Activated naive CD4-positive, alpha-beta T cell (primary cell): ENCODE measurements at places on chromosomes 7 and 10.

GRCh38 chr7:25802473-25802872 is 349.5 kb upstream of the NFE2L3 start:
- DNase-seq, result no peak

DNA sequence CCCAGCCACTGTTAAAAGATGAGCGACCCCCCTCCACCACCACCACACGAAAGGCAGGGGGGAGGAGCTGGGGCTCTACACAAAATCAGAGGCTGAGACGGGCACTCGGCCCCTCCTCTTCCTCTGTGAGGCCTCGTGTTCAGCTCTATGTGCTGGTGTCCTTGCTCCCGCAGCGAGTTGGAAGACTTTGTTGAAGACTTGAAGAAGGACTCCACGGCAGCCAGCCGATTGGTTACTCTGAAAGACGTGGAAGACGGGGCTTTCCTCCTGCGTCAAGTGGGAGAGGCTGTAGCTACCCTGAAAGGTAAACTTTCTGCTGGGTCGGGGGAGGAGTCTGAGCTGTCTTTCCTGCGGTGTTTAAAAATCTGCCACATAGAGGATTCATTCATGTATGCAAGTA is 203.7 kb downstream of the ARHGAP21 start:
- no peak for DNase-seq

DNA sequence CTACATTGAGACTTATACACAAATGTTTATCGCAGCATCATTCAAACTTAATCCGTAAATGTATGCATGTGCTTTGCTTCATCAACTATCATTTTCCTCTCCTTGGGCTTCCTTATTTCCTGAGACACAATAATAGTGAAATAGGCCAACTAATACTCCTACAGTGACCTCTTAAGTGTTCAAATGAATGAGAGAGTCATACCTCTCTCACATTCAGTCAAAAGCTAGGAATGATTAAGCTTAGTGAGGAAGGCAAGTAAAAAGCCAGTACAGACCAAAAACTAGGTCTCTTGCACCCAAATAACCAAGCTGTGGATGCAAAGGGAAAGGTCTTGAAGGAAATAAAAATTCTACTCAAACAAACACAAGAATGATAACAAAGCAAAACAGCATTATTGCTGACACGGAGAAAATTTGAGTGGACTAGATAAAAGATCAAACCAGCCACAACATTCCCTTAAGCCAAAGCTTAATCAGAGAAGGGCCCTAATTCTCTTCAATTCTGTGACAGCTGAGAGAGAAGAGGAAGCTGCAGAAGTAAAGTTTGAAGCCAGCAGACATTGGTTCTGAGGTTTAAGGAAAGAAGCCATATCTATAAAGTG is 72.3 kb downstream of the GLCCI1 start:
- no peak for DNase-seq

- DNase-seq, result no peak
Measured at GRCh38 chr10:58857251-58857805, 319.1 kb upstream of the PHYHIPL start.

DNA sequence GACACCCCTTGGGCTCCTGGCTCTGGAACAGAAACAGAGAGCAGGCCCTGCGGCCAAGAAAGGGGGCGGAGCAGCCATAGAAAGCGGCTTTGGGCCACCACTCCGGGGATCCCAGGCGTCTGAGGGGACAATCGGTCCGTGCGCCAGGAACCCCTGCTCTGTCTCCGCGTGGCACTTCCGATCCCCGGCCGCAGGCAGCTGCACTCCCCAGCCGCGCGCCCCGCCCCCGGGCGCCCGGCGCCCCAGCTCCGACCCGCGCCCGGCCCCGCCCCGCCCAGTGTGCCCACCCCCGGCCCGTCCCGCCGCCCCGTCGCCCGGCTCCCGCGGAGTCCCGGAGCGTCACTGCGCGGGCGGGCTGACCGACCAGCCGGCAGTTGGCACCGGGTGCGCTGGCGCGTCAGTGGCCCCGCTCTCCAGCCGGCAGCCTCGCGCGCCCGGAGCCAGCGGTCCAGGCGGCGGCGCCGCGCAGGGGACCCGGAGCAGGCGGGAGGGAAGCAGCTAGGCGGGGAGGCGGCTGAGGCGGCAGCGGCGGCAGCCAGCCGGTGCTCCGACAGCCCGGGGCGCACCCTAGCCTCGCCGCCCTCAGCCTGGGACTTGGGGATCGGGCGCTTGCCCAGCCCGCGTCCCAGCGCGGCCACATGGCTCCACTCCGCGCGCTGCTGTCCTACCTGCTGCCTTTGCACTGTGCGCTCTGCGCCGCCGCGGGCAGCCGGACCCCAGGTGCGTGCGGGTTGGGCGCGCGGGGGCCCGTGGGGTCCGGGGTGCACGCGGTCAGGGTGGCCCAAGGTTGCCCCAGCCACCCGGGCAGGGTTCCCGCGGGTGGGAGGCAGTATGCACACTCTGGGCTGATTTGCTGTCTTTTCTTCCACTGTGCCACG is at the start of gene ADAMTS14:
Gene ADAMTS14, plus strand, starts transcription at position 342 of the 878 bp plus-strand sequence. Its CDS starts 297 bp downstream, at position 639.
- DNase-seq, result no peak

- DNase-seq, result no peak
Measured at GRCh38 chr7:821688-822087, 10.6 kb upstream of the SUN1 start.

DNA sequence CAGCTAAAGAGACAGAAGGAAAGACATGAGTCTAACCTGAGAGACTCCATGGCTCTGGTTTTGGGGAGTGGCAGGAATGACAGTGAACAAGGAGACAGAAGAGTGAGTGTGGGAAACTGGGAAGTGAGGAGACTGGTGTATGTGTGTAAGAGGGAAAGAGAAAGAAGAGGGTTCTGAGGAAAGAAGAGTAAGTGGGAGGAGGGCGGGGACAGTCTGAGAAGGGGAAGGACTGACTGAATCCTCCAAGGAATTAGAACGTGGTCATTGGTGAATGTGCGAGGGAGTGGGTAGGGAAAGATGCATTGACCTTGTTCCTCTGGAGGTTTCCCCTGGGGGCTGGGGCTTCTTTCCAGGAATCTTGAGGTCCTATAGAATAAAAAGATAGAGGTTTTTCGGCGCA is 26.6 kb downstream of the WNT8B start:
- no peak for DNase-seq

- no peak for DNase-seq
Measured at GRCh38 chr7:39228946-39229345, 251.2 kb downstream of the POU6F2 start.

DNA sequence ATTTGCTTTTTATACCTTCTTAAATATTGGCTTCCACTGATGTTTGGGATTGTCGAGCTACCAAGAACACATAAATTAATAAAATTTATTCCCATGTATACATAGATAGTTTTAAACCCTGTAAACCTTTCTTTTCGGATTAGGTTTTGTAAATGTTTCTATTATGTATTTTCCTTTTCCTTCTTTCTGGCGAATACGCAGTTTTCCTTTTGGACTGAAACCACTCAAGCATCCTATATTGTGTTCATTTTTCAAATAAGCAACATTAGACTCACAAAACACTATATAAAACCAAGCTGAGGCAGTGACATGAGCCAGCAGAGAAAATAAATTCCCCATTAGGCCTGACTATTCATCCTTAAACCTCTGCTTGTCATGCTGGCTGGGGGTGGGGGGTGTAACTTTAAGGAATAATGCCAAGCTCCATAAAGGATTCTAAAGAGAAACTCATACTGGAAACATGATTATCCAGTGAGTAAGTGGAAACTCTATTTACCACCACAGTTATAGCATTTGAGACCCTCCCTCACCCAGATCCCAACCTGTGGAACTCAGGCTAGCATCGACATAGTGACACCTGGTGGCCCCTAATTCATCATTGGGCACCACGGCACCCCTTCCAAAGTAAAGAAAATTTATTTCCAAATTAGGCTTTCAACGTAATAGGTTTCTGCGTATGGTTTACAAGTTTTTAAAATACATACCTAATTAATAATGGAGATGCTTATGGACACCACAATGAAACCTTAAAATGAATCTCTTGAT is 86.5 kb upstream of the CELF2 start:
- no peak for DNase-seq

DNA sequence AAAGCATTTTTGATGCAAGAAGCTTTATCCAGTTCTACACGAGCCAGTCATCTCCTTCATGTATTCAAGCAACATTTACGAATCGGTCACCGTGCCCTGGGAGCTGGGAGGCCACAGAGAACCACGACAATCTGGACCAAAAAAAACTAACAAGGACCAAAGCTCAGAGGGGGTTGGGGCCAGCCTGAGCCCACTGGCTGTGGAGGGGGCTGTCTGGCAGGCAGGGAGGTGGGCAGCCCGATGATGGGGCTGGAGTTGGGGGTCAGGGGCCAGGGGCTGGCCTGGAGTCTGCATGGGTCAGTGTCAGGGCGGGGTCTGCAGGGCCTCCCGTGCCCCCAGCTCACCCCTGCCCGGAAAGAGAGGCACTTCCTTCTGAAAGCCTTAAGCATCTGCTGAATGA is 12.5 kb upstream of the GRIFIN start:
- no peak for DNase-seq

- no peak for DNase-seq
Measured at GRCh38 chr7:105017657-105018365, 3.8 kb downstream of the KMT2E start.

DNA sequence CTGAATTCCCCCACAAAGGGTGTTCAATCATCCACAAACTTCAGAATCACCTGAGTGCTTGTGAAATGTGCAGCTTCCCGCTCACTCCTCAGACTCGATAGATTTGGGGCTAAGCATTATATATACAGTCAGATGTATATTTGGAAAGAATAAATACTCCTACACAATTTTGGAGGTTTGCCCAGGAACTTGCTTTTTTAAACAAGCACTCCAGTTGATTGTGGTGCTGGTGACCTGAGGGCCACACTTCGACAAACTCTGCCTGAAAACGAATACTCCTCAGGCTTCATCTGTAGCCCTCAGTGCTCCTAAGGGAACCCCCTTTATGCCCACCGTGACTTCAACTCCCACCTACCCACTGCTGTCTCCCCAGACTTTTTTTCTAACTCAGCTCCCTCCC is 211.6 kb downstream of the INHBA start:
- no peak for DNase-seq

DNA sequence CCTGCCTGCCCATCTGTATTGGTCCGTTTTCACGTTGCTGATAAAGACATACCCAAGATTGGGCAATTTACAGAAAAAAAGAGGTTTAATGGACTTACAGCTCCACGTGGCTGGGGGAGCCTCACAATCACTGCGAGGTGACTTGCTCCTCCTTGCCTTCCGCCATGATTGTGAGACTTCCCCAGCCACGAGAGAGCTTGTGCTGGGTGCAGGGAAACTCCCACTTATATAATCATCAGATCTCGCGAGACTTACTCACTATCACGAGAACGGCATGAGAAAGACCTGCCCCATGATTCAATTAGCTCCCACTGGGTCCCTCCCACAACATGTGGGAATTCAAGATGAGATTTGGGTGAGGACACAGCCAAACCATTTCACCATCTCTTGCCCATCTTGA is 111.8 kb downstream of the MYL10 start:
- DNase-seq, result no peak

DNA sequence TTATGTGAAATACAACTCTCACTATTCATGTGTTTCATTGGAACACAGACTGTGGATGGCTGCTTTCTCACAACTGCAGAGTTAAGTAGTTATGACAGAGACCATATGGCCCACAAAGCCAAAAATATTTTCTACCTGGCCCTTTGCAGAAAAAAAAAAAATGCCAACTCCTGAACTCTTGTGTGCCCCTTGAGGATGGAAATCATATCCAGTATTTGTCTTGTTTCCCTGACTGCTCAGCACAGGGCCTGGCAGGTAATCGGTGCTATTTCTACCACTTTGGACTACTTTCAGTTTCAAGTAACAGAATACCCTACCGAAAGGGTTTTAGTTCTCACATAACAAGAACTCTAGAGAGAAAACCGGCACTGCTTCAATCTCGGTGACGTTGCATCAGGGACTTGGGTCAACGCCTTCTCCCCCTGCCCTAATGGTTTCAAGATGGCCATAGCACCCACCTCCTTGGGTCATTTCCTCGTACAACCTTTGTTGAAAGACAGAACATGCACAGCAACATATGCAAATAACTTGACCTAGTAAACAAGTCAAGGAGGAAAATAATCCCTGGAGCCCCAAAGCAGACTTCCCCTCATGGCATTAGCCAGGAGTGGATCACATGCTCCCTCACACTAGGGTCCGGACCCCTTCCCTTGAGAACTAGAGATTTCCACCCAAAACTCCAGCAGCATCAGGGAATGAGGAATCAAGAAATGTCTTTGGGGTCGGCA is 11.8 kb upstream of the GPNMB start:
- DNase-seq, result no peak

- no peak for DNase-seq
Measured at GRCh38 chr10:20007426-20007825, 191.2 kb downstream of the PLXDC2 start.

DNA sequence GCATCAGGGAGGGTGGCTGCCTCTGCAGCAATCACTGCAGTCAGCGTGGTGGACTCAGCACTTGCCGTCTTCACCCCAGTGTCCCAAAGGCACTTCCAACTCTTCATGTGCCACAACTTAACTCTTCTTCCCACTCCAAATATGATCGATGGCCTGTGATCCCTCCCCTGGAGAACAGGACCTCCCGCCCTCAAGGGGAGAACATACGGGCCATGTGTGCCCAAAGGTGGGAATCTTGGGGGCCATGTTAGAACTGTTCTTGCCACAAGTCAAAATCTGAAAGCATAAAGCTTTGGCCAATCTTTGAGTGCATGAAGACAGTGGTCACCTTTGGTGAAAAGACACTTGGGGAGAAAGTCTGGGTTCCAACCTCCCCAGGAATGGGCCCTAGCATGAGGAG is 368.5 kb upstream of the MGMT start:
- no peak for DNase-seq

DNA sequence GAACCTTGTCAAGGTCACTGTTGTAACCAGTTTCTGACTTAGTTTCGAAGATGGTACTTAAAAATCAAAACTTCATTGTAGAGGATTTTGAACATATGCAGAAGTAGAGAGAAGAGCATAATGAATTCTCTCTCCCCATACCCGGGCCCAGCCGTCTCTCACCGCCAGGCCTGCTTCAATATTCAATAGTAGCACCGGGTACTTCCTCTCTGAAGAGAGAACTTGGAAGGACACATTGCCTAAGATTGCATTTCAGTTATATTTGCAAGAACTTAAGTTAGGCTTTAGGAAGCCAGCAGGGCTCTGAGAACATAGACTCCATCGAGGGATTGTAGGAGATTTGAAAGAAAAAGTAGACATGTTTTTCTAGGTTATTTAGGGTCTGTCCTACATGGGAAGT is 19.1 kb downstream of the LMTK2 start:
- DNase-seq, result no peak

DNA sequence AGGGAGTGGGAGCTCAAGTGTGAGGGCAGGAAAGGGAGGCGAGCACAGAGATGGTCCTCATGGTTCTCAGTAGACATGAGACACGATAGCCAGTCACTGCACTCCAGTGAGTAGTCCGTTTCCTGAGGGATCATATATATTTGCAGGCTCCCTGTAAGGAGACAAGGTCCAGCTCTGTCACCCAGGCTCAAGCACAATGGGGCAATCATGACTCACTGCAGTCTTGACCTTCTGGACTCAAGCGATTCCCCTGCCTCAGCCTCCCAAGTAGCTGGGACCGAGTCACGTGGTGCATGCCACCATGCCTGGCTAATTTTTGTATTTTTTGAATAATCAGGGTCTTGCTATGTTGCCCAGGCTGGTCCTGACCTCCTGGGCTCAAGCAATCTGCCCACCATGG is 116.7 kb downstream of the CCDC3 start:
- no peak for DNase-seq
